ENCODE measurements at places on chromosomes 3 and 15.
A peak's percentile ranks its signal among the peaks of the same experiment; 100 is the strongest.

DNA sequence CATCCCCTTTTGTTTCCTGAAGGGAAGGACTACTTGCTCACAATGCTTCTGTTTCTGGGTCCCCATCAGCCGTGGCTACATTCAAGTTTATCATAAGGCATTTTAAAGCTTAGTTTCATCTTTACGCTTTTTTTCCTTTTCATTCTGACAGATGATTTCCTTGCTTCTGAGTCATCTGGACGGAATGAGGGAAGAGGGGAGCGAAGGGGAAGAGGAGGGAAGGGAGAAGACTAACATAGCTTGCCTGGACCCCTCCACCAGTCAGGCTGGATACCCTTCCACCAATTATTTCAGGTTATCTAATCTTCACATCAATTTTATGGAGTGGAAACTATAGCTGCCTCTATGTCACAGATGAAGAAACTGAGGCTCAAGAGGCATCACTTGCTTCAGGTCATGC, 27.6 kb downstream of the FAM3D start:
- no peak for DNase-seq

- DNase-seq, result peak; percentile 82
Measured at GRCh38 chr3:64049832-64050231, 26.5 kb upstream of the PSMD6 start.

DNA sequence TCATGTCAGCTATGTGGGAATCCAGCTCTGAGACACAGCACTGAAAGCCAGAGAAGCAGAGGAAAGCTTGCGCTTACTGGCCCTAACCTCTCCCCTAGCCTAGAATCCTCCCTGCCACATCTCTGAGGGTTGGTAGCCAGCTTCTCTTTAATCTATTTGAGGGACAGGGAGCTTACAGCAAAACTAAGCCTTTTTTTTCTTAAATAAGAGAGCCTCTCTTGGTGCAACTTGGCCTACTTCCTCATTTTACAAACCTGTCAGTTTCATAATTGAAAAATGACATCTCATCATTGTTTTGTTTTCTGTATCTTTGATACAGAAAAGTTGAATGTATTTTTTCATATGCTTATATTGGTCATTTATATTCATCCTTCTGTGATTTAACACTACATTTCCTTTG, 193.9 kb downstream of the ZNF621 start:
- no peak for DNase-seq

DNA sequence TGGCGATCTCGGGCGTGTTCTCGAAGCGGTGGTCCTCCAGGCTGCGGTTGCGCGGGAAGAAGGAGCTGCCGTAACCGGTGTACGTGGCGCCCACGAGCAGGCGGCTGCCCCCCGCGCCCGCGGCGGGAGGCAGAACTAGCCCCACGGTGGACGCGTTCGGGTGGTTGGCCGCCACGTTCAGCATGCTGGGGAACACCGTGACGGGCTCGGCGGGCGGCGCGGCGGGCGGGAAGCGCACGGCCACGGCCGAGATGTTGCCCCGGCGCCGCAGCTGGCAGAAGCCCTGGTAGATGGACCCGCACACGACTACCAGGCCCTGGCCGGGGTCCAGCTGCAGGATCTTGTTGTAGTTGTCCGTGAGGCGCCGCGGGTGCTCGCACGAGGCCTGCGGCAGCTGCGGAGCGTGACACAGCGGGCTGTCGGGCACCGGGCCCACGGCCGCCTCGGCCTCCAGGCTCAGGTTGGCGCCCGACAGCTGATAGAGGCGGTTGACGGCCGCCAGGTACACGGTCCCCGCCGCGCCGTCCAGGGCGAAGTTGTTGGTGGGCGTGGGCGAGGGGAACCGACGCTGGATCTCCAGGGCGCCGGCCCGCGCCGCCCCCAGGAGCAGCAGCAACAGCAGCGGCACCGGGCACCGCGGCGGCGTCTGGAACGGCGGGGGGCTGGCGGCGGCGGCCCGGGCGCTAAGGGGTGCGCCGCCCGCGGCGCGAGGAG, 397 bp downstream of the PLXND1 start:
- DNase-seq, result peak; percentile 46

DNA sequence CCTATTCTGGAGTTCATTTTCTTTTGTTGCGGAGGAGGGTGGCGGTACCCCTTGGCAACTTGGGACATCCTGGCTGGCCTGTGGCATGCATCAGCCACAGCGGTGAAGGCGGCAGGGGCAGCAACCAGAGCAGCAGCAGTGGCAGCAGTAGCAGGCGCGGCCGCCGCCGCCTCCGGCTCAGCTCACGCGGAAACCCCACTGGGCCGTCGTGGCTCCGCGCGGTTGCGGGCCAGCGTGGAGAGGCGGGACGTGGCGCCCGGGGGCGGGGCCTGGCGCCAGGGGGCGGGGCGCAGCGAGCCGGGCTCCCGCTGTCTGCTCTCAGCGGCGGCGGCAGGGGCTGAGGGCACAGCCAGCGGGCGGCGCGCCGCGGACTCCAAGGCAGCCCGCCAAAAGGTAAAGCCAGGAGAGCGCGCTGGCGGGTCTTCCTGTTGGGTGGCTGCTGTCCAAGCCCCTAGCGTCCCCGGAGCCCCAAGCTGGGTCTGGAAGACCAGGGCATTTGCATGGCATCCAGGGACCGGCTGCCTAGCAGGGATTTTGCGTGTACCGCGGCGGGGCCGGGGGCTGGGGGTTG, 334.4 kb upstream of the THRB start:
- DNase-seq, result no peak

DNA sequence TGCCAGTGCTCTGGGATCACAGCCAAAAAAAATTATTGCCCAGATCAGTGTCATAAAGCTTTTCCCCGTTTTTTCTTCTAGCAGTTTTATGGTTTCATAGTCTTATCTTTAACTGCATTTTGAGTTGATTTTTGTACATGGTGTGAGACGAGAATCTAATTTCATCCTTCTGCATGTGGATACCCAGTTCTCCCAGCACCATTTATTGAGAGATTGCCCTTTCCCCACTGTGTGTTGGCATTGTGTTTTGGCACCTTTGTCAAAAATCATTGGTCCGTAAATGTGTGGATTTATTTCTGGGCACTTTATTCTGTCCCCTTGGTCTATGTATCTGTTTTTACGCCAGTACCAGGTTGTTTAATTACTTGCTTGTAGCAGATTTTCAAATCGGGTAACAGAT, 122.8 kb downstream of the TAFA4 start:
- DNase-seq, result no peak

- no peak for DNase-seq
Measured at GRCh38 chr3:129070086-129070885, 9.7 kb downstream of the GP9 start.

GRCh38 chr3:193812791-193813500, 219.9 kb downstream of the OPA1 start:
- peak; percentile 87 for DNase-seq
